ENCODE measurements at places on chromosomes 4 and X.

DNA sequence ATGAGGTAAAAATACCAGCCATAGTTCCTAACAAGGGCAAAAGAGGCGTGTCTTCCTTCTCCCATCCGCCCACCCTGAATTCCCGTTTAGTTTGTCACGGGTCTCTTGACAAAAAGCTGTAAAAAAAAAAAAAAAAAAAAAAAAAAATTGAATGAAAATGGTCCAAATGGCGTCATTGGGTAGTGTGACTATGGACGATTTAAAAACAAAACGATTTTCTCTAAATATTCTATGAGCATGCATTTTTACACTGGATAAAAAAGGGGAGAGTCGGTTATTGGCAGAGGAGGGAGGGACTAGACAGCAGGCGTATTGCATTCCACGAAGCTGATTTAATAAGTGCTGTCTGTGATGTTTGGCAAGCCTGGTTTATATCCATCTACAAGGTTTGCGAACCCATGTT, at the start of gene FAM133A:
Gene FAM133A (plus strand): TSS at position 338 of the 403 bp plus-strand sequence. CDS start 35,214 bp downstream, outside the sequence.
- DNase-seq: no peak

DNA sequence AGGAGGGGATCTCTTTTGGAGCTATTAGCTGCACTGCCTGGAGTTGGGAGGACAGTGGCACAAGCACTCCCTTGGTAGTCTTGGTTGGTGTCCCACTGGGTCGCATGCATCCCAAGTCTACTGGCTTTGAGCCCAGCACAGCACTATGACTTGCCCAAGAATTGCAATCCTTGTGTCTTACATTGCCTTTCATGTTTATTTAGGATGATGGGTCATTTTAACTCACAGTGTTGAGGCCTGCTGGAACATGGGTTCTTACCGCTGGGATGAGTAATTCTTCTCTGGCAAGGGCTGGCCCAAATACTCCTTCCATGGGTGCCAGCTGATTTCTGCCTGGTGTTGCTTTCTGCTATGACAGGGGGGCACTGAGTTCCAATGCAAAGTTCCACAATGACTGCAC, 185.5 kb downstream of the TEX13C start:
- DNase-seq: no peak

DNA sequence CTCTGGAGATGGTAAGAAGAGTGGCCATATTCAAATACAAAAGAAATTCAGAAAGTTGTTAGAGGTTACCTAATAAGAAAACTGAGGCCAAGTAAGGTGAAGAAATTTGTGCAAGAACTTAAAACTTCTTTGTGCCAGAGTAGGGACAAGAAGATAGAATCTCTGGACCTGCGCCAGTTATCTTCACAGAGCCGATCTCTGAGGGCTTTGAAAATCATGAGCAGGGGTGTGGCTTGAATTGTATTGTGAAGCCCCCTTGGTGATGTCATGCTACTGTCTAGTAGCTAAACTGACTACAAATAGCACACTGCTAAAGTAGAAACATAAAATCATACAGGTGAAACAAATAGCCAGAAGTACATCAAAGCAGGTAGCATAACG, 184.6 kb downstream of the UGT8 start:
- DNase-seq: no peak

- DNase-seq: no peak
These were observed 104.2 kb downstream of the KDR start for GRCh38 chr4:55021214-55021613.

- no peak for DNase-seq
These were observed 472.2 kb downstream of the PCDH7 start for GRCh38 chr4:31192341-31192740.

GRCh38 chr4:26889356-26889755, 28.7 kb downstream of the STIM2 start:
- no peak for DNase-seq

GRCh38 chr4:139137763-139138162, 39.3 kb downstream of the ELF2 start:
- DNase-seq: no peak

- DNase-seq: no peak
These were observed 439.1 kb downstream of the INPP4B start for GRCh38 chr4:142406917-142407501.

GRCh38 chrX:37818031-37818430, 29.3 kb downstream of the DYNLT3 start:
- DNase-seq: no peak

- no peak for DNase-seq
These were observed 29.3 kb downstream of the ZNF827 start for GRCh38 chr4:145909281-145909715.

DNA sequence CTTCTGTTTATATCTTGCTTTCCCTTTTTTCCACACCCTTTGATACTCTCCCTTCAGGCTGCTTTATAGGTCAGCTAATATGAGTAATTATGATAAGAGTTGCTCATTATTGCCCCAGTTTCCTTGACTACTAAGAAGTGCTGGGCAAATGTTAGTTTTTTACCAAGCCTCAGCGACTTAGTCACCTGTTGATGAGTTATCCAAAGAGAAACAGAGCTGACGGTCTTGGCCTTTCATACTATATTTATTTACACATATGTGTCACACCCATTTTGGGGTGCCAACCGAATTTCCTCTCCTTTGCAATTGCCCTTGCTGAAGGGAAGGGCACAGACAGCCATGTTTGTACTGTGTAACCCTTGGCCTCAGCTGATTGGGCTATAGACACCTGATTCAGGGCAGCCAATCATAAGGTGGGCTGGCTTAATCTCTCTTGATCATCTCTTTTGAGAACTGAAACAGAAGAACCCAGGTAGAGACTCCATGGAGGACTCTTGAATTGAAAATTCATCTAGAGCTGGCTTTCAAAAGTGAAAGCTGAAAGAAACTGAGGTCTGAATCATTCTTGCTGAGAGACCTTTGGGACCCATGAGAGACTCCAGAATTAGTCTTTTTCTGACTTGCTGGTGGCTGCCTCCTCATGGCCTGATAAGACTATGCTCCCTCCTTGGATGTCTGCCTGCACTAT, 111.7 kb upstream of the RPS6KA3 start:
- no peak for DNase-seq

- no peak for DNase-seq
These were observed 665 bp downstream of the RBM41 start for GRCh38 chrX:107117993-107118321.

DNA sequence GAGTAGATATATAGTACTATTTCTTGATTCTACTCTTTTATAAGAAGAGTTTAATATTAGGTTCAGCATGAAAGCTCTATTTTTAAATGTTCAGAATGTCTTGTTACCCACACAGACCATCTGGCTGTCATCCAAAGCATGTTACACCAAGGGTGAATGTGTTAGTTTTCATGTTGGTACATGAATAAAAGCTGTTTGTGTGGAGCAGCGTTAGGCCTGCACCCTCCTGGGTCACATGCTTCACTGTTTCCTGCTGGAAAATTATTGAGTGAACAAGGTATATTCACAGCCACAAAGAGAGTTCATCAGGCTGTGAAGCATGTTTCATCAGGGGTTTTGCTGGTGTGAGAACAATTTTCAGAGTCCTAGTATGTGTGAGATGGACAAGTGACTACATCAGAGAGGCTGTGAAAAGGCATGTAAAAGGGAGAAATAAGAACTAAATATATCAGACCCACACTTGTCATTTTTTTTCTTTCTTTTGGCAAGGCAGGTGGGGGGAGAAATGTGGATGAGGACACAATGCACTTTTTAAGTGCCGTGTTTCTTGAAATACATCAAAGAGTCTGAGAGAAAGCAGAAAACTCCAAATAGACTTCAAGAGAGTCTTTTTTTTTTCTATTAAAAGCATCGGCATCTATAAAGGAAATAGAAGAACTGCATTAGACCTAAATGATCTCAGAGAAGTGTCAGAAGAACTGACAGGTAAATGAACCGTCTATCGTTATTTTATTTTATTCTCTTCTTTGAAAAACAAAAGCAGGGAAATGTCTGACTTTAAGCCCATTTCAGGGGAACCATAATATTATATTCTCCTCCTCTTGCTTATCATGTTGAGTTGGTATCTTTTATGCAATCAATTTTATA, 2429.7 kb downstream of the PCDH7 start:
- DNase-seq: no peak

DNA sequence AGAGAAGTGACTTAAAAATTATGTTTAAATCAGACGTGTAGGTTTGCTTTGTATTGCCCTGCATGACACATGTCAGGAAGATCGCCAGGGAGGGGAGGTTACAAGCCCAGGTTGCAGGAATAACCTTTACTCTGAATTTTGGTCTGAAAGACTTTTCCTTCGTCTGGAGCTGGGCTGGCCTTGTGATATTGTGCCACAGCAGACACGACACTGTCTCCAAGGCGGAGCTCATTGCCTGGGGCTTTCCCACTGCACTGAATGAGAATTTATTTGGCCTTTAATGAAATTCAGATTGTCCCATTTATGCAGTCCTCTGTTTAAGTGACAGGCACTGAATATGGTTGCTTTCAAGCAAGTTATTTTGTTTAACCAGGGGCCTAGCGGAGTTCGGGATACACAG, 45.1 kb downstream of the RHOH start:
- no peak for DNase-seq

DNA sequence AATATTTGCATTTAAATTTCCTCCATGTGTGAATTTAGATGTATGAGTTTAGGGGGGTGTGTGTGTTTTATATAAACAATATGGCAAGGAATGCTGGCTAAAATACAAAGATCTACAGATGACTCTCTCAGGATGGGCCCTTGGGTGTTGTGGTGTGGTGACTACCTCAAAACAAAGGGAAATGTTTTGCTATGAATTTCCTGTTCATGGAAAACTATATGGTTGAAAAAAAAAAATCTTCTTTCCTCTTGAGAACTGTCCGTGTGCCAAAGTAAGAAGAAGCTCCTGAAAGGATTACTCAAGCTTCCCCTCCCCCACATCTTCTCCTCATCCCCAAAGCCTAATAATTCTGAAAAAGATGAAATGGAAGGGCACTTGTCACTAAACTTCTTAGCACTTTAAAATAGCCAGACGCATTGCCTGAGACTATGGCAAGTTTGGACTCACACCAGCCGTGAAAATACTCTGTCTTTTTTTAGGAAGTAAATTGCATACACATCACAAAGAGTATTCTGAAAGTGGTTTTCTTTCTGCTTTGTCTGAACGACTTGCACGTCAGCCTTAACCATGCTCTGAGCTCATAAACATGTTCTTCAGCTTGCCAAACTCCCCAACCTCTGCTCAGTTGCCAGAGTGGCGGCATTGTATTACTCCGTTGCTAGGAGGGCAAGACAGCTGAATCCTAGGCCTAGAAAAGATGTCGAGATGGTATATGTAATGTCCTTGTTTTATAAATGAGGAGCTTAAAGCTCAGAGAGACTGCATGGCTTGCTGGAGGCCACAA, 250.4 kb upstream of the JADE1 start:
- no peak for DNase-seq

GRCh38 chr4:101103381-101104142, 243.8 kb downstream of the PPP3CA start:
- DNase-seq: no peak

- no peak for DNase-seq
These were observed 110.5 kb upstream of the IGFBP7 start for GRCh38 chr4:57220734-57221133.

DNA sequence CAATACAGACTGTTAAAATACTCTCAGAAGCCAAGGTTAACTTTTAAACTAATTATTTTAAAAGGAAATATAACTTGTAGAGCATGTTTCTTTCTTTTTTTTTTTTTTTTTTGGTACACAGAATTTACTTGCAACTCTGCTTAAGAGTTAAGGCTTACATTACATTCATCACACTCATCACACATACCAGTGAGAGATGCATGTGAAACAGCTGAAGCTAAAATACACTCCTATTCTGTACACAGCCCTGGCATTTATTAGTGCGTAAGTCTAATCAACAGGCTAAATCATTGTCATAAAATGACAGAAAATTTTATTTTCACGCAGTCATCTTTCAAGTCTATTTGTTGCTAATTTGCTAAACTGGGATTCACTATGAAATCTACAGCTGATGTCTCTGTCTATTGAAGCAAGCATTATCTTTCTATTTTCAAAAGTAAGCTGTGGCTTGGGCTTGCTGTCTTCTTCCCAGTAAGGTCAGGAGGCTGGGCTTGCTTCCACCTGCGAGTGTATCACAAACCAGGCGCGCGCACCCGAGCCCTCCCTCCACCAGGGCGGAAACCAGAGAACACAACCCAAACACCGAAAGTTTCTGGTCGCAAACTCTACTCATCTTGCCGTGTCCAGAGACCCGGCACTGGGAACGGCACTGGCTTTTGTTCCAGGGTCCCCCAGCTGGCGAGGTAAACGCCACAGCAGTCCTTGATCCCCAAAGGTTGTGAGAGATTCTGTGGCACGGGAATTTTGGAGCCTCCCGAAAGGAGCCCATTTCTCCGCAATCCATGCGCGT, 3.9 kb downstream of the MAML3 start:
- peak; percentile 43 for DNase-seq

GRCh38 chr4:175421506-175421905, 390.6 kb downstream of the GPM6A start:
- no peak for DNase-seq

GRCh38 chr4:159283696-159284095, 180.8 kb downstream of the RAPGEF2 start:
- no peak for DNase-seq

- no peak for DNase-seq
These were observed 277.6 kb downstream of the BCOR start for GRCh38 chrX:39819921-39820849.

GRCh38 chr4:73883306-73883705, 14.1 kb downstream of the CXCL1 start:
- no peak for DNase-seq

DNA sequence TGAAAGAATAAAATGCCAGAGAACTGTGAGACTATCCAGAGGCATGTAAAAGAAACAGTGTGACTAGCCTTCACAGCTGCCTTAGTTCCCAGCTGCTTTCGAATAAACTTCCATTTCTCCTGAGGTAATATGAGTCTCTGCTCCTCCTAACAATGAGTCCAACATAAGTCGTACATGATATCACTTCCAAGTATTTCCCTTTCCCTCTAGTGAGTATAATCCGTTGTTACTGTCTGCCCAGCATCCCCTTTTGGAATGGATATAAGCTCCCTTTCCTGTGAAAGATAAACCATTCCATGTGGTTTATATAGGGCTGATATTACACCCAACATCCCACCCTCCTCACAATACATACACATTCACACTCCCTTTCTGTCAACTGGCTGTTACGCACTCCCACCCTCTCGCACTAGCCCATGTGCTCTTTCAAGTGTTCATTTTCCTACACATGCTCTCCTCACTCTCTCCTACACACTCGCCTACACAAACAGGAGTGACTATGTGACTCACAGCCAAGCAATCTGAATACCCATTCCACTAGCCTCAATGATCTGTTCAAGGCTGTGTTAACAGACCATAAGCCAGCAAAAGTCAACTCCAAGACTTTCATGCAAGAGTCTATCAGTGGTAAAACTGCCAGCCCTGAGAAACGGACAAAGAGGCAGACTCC, 5.0 kb downstream of the NAF1 start:
- DNase-seq: no peak

GRCh38 chrX:10286195-10286594, 129.4 kb downstream of the CLCN4 start:
- DNase-seq: no peak

GRCh38 chr4:150126864-150127203, 48.6 kb downstream of the DCLK2 start:
- DNase-seq: no peak

All from activated CD8-positive, alpha-beta memory T cell treated with anti-CD3 and anti-CD28 coated beads for 1 hour (primary cell).